NK-92 treated with Interleukin-12 subunit alpha and Interleukin-12 subunit beta, amount 100 ng/mL, for 24 hours (cell line): ENCODE measurements at places on chromosomes 3 and 15.

GRCh38 chr3:79815478-79815877 lies 47.7 kb upstream of the ROBO1 start:
- DNase-seq: no peak

DNA sequence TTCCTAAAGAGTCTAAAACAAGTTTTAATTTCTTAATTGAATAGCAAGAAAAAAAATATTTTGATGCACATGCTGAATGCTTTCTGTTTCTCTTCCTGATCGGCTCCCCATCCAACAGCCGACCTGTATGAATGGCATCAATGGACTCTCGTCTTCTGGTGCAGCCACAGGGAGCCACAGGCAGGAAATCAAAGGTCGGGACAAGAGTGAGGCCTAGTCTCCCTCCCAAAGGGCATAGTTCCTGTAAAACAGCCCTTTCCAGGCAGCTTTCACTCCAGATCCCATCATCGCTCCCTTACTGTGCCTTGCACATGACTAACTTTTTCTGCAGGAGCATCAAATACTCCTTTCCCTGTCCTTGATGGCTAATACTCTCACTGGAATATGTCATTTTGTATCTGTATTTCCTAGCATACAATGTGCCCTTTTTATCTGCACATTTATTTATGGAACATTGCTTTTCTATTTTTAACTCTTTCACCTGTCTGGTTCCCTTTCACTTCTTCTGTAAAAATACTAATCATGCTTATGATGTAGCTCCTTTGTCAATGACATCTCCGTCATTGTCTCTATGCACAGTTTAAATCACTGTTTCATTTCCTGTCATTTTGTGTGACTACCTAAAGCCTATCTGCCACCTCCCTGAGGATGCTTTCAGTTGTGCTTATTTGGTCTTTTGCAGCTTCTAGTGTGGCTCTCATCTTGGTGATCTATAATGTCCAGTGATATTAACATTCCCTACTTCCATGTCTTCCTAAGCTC lies 326.2 kb downstream of the CTNNB1 start:
- no peak for DNase-seq

DNA sequence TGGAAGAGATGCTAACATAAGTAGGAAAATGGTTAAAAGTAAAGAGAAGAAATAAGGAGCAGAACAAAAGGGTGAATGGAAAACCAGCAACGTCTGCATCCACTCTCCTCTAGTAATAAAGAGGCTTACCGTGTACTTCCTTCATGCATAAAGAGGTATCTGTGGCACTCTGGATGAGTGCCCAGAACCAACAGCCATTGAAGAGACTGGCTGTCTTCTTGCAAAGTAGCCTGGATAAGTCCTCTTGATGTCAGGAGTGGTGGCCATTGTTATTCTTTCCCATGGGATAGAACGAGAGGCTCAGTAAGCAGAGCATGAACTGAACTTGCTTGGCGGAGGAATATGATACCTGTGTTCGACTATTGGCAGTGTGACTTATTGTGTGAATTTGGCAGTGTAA lies 186.2 kb upstream of the RASGRP1 start:
- no peak for DNase-seq

DNA sequence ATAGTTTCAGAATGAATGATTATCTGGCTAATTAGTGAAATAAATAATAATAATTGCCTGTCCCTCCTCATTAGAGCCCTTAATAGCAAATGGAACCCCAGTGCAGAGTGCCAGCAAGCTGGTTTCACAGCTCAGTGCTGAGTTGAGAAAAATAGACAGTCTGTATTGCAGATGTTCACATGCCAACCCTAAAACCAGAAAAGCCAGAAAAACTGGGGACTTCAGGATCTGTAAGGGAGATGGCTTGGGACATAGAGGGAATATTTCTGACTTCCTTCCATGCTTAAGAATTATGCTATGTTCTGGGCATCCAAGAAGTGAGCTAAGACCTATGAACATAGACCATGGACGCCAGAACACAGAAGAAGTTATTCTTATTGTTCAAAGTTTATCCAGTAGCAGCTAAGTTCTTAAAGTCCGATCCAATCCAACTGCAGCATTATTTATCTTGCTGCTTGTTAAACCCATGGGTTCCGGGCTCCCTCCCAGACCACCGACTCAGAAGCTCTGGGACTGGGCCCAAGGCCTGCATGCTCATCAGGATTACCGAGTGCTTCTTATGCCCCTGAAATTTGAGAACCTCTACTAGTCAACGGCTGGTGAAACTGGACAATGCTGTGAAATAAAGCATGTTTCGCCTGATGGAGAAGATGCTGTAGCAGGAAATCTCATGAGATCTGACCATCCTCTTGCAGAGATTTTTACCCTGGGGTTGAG lies 158.3 kb downstream of the FOXB1 start:
- no peak for DNase-seq

DNA sequence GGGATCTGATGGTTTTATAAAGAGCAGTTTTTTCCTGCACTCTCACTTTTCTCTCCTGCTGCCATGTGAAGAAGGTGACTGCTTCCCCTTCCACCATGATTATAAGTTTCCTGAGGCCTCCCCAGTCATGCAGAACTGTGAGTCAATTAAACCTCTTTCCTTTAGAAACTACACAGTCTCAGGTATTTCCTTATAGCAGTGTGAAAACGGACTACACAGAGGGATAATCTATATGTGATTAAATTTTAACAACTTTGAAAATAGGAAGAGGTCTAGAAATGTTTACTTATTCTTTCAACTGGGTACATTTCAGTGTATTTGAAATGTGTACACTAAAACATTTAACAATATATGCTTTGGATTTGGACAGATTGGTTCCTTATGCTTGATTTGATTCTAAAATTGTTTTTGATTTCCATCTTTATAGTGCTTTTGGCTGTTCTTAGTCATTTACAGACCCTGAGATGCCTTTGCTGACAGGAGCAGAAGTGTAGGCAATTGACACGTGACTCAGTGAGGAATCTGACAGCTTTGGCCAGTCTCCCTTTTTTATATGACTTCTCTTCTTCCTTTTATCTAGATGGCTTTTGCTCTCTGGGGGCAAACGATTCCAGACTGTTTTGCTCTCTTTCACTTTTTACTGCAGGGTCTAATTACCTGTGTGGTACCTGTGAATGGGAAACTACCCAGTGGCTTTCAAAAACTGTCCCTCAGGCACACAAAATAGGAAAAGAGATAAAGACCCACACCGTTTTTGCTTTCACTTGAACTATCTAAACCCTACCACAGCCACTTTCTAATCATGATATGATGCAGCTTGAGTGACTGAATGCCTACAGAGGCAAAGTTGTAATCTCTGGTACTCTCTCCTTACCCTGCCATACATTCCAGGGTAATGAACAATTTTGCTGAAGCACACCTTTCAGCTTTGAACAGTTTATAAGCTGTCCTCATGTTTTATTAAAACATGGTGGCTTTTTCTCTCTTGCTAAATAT lies 422.6 kb downstream of the ROBO1 start:
- DNase-seq: no peak

DNA sequence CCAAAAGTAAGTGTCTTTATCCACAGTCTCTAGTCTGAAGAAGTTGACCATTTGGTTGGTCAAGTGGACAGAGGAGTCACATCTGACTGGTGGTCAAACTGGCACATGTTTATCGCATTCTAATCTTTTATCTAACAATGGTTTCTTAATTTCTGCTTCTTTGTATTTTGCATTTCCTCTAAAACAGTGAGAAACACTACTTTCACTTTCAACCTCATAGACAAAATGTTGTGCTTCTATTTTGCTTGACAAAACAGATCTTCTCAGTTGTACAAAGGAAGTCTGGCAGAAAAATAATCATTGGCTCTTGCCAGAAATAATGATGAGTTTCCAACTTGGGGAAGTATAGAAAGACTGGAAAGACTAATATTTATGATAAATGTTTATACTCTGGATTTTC lies 103.9 kb downstream of the MME start:
- DNase-seq: no peak

DNA sequence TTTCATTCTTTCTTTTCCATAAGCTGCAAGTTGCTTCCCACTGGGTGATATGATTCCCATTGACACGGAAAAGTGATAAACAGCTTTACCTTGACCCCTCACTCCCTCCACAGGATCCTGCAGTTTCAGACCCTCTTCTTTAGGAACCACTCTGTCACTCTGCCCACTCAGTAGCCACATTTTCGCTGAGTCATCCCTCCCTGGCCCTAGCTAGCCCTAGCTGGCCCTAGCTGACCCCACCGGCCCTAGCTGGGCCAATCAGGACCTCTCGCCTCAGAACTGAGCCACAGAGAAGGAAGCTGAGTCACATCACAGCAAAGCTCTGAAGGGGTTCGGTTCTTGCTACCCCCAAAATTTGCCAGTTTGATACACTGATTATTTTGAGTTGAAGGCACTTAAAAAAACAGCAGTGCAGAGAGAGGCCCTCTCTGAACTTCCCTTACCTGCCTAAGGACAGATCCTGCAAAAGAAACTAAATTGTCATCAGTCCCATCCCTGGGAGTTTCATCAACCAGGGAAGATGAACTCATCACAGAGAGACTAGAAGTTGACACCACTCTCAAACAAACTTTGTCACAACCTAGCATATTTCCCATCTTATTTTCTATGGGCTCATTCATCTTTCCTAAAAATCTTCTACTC lies 233.5 kb upstream of the PROK2 start:
- peak; percentile 56 for DNase-seq
